ENCODE measurements at places on chromosomes 3 and 15. TPM values are rescaled to one million over a fixed set of nuclear protein-coding genes. Genes with fewer than 3 reads are reported as not detected.

BRPF1 gene
- 20.9 TPM for polyA plus RNA-seq

SERINC4 gene
- polyA plus RNA-seq = 0.25 TPM

DNA sequence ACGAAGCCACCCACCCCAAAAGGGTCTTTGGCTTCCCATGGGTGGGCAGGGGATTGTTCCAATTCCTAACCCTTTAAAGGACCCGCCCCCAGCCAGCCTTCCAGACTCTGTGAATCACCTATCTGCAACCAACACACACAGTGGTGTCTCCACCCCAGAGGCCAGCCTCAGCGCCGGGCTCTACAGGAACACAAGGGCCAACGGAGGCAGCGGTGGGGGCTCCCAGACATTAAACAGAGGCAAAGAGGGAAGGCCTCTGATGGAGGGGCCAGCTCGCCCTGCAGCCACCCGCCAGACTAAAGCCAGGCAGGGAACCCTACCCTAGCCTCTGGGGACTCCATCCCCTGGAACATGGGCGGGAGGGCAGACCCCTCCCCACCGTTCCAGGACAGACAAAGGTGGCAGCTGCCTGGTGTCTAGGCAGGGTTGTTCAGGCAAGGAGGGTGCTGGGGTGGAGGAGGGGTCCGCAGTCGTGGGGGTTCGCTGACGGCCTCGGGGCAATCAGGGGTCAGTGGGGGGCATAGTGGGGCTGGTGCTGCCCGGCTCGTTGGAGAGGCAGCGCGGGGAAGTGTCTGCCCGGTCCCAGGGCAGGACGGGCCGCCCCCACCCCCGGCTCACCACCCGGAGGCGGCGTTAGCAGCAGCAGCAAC, 448 bp downstream of the SHISA5 start:
- DNase-seq = peak; percentile 16

- no peak for DNase-seq
Measured at GRCh38 chr15:69914960-69915359, 182.8 kb downstream of the TLE3 start.

- DNase-seq = no peak
Measured at GRCh38 chr3:60431599-60431958, 819.7 kb downstream of the FHIT start.

DNA sequence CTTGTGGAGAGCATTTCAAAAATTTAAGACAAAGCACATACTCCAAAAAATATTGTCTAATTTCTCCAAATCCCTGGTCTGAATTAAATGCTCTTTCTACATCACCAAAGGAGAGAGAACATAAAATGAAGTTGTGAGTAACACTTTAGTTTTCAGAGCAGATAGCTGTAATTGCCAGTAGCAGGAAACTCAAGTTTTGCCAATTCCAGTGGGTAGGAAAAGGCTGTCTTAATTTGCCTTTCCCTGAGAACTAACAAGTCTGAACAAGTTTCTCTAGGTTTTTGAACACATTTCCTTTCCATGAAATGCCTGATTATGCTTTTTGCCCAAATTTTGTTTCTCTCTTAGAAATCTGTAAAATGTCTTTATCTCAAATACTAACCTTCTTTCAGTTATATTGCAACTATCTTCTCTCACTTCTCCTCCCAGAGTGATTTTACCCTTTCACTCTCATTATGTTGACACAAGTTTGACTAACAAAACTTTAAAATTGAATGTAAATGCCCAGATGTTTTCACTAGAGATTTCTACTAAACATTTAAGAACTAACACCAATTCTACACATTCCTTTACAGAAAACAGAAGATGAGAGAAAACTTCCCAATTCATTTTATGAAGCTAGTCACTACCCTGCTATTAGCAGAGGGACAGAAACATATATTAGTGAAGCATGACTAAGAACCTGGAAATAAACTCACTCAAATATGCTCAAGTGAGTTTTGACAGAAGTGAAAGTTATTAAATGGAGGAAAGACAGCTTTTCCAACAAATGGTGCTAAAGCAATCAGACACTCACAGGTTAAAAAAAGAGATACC, 38.4 kb downstream of the RFX7 start:
- DNase-seq = no peak

DNA sequence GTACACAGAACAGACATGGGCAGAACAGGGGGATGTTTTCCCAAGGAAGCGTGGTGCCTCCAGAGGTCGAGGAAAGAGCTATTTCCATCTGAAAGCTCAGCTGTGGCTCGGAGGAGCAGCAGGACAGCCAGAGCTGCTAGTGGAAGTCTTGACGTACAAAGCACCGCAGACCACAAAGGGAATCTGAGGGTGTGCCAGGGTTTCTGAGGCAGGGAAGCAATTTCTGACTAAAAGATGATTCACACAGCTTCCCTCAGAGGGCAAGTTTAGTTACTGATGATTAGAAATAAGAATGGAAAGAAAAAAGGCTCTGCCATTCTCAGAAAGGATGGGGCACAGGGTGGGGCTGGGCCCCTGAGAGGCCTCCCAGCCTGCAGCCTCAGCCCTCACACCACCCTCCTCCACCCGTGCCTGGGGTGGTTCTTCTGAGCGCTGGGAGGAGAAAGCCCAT, 45.8 kb upstream of the SEC13 start:
- no peak for DNase-seq

DNA sequence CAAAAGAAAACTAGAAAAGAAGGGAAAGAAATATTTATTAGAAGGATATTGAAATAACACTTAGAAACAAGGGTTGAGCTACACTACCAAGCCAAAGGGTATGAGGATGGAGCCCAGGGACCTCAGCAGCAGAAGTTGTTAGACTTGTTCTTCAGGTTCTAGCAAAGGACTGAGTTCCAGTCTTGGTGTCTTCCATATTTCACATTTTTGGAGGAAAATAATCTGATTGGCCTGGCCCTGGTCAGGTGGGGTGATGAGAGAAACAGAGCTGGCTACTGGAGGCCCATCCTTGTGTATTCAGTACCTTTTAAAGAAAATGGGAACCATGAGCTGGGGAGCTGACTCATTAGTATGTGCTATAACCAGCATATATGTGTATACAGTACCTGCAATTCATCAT, 28.2 kb downstream of the PPP4R2 start:
- no peak for DNase-seq

GRCh38 chr15:80641384-80641783, 53.7 kb upstream of the ABHD17C start:
- DNase-seq = no peak

- no peak for DNase-seq
Measured at GRCh38 chr3:20008646-20009045, 3.4 kb downstream of the PP2D1 start.

Measured in renal pelvis (tissue), 12 donors.